ENCODE measurements at places on chromosomes 13 and 19.

DNA sequence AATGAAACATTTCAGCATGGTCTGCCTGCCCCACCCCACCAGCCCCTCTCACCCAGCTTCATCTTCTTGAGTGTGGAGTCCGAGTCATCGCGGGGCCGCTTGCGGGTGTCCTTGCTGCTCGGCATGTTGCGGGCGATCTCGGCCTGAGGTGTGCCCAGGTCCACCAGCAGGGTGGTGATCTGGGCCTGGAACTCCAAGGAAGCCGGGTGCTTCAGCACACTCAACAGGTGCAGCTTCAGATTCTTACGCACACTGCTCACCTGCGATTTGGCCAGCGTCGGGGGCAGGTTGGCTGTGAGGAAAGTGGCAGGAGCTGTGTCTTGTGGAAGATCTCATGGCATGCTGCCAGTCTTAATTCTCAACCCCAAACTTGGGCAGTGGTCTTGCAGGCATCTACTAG lies 20.7 kb downstream of the SYMPK start:
- DNase-seq: no peak

DNA sequence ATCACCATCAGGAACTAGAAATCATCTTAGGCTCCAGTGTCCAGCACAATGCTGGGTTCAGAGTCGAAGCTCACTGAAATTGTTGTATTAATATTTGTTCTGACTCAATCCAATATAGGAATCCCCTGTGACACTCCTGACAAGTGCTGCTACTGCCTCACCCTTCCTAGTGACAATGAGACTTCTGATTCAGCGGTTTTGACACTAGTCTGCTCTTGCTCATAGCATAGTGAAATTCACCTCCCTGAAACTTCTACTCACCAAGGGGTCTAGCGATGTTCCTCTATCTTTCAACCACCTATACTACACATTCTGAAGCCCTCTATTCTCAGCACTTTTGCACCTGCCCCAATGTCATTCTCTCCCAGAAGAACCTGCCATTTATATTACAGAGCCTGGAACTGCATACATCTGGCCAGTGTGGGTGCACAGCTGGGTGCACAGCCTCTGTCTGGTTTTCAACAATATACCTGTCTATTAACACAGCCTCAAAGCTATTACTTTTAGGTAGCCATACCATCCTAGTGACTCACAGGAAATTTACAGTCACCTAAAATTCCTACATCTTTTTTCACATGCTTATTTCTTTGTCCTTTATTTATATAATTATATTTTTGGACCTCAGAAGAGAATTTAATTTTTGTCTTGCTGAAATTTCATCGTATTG lies 88.3 kb downstream of the DOCK9 start:
- DNase-seq: no peak

- no peak for DNase-seq
Observed at GRCh38 chr13:73731564-73731963, 402.6 kb downstream of the KLF12 start.

DNA sequence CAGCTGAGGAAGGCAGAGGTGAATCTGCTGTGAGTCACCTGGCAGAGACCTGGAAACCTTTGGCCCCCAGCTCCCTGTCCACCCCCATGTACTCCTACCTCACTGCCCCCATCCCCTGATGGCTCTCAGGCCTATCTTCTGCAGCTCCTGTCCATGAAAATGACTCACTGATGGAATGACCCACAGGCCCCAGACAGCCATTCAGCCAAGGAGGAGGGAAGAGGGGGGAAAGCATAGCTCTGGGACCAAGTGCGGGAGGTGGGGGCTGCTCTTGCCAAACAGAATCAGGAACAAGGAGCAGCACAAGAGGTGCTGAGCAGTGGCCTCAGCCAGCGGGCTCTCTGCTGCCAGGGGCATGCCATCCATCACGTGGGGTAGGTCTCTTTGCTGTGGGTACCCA lies 111.4 kb upstream of the C1QTNF9B start:
- no peak for DNase-seq

DNA sequence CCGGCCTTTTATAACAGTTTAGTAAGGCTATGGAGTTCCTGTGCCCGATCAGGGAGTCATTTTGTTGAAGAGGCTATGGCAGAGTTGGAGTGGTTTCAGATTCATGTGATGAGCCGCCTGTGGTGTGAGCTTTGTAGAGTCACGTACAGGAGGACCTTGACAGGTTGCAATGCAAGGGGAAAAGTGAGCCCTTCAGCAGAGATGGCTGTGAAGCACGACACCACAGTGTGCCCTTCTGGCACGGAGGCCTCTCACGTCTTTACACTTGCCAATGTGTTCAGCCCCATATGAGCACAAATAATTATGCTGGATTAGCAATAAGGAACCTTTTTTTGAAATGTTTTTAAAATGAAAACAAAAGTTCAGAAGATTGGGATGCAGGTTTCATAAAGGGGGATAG lies 499.8 kb downstream of the LIG4 start:
- no peak for DNase-seq

- DNase-seq: no peak
Observed at GRCh38 chr19:39304185-39304513, 7.9 kb downstream of the IFNL1 start.

GRCh38 chr13:36612230-36612629 lies 61.6 kb upstream of the SERTM1 start:
- DNase-seq: no peak

DNA sequence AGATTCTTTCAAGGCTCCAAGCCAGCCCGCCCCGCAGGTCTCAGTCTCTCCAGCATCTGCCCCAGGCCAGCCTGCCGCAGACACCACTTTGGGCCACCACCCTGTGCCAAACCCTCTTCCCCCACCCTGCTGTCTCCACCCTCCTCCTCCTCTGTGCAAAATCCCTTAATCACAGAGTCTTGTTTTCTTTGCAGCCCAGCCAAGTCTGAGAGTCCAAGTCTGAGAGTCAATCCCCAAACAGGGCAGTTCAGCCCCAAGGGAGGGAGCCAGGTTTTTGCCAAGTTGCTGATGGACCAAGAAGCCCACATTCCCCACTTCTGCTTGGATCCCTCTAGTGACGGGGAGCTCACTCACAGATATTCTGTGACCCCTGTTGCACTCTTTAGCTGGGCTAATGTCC lies 3.1 kb downstream of the ADAMTS10 start:
- DNase-seq: no peak

- no peak for DNase-seq
Observed at GRCh38 chr13:36915106-36915505, 4.9 kb downstream of the SMAD9 start.

- DNase-seq: no peak
Observed at GRCh38 chr19:32691952-32692726, 518 bp downstream of the NUDT19 start.

GRCh38 chr19:282501-282900 lies 8.7 kb downstream of the PLPP2 start:
- DNase-seq: no peak

GRCh38 chr13:103044056-103044455 lies 22.2 kb downstream of the SLC10A2 start:
- no peak for DNase-seq

DNA sequence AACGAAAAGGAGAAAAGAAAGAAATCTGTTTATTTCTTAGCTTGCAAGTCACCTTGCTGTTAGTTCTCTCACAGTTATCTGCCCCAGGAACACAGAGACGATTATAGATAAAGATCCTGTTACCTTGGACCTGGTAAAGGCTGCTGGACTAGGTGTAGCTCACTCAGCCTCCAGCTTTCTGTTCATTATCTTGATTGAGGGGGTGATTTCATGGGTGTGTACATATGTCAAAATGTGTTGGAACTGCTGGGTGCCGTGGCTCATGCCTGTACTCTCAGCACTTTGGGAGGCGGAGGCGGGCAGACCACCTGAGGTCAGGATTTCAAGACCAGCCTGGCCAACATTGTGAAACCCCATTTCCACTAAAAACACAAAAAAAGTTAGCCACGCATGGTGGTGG lies 27.9 kb downstream of the CERS4 start:
- no peak for DNase-seq

DNA sequence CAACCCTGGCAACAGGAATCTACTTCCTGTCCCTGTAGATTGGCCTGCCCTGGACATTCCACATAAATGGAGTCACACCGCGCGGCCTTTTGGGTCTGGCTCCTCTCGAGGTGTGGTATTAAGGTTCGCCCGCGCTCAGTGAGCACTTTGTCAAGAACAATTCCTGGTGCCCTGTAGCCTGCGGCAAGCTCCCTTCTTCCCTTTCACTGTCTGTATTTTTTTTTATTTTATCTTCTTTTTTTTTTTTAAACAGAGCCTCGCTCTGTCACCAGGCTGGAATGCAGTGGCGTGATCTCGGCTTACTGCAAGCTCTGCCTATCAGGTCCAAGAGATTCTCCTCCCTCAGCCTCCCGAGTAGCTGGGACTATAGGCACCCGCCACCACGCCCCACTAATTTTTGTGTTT lies 28.3 kb downstream of the PEX11G start:
- no peak for DNase-seq

- DNase-seq: no peak
Observed at GRCh38 chr13:66675620-66676019, 554.5 kb downstream of the PCDH9 start.

DNA sequence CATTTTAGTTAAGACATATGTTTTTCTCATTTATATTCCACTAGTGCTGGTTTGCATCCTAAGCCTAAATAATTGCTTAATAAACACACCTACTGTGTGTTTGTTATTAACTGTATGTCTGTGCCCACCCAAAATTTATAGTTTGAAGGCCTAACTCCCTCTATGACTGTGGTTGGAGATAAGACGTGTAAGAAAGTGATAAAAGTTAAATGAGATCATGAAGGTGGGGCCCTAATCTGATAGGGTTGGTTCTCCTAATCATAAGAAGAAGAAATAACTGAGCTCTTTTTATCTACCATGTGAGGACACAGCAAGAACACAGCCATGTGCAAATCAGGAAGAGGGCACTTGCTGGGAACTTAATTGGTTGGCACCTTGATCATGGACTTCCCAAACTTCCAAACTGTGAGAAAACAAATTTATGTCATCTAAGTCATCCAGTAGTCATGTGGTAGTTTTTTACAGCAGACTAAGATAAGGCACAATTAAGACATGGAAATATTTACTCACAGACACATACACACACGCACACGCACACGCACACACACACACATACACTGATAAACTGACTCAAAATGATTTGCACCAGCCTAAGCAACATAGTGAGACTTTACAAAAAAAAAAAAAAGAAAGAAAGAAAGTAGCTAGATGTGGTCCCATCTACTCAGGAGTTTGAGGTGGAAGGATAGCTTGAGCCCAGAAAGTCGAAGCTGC lies 662.1 kb downstream of the PCDH9 start:
- DNase-seq: no peak

- DNase-seq: no peak
Observed at GRCh38 chr19:49807058-49807903, 5.8 kb downstream of the FUZ start.

GRCh38 chr19:30662211-30662861 lies 290.2 kb downstream of the ZNF536 start:
- DNase-seq: no peak

DNA sequence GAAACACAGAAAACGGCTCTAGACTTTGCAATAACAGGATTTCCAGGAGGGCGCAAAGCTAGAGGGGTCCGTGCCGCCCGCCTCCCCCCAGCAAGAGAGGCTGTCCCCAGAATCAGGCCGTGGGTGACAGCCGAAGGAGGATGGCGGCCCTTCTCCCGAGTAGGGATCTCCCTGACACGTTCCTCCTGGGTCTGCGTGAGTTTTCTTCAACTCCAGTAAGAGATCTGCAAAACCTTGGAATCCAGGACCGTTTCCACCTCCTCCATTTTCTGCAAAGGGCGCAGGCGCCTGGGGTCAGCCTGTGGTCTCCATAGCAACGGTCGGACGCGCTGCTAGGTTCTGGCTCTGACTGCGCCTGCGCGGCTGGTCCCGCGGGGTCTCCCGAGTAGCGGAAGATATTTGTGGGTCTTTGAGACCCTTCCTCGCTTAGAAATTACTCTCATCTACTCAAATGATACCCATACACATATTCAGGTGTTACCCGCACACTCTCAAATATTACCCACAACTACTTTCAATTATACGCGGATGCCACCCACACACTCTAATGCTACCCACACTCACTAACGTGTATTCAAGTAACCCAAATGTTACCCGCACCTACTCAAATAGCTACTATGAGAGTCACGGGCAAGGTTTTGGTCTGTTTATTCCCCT lies 2.1 kb downstream of the PNMA8C start:
- DNase-seq: peak; percentile 71

DNA sequence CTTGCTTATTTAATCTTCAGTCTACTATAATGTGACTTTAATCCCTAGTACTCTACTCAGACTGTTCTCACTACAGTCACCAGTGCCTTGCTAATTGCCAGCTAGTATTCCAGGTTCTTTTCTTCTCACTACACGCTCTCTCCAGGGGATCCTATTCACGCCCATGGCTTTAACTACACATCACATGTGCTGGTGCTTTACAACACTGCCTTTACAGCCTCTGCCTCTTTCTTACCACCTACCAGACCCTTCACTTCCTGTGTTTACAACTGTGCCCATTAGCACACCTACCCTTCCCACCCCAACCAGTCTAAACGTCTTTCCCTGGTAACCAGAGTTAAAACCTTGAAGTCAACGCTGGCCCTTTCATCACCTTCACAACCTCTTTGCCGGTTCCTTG lies 249.5 kb downstream of the DNAJC15 start:
- DNase-seq: no peak

DNA sequence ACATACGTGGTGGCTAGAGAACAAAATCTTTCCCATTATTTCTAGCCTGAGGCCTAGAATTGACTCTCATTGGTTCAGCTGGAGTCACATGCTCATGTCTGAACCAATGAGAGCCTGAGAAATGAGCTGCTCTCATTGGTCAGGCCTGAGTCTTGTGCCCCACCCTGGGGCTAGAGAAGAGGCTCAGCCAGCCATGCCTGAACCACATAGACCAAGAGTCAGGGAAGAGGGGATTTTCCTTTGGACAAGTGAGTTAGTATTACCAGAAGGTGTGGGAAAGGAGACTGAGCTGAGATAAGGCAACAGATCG lies 6.9 kb downstream of the FXYD5 start:
- DNase-seq: no peak

- no peak for DNase-seq
Observed at GRCh38 chr19:17402982-17403855, 2.2 kb downstream of the BST2 start.

- DNase-seq: peak; percentile 71
Observed at GRCh38 chr19:17346109-17346671, 8.8 kb downstream of the GTPBP3 start.

DNA sequence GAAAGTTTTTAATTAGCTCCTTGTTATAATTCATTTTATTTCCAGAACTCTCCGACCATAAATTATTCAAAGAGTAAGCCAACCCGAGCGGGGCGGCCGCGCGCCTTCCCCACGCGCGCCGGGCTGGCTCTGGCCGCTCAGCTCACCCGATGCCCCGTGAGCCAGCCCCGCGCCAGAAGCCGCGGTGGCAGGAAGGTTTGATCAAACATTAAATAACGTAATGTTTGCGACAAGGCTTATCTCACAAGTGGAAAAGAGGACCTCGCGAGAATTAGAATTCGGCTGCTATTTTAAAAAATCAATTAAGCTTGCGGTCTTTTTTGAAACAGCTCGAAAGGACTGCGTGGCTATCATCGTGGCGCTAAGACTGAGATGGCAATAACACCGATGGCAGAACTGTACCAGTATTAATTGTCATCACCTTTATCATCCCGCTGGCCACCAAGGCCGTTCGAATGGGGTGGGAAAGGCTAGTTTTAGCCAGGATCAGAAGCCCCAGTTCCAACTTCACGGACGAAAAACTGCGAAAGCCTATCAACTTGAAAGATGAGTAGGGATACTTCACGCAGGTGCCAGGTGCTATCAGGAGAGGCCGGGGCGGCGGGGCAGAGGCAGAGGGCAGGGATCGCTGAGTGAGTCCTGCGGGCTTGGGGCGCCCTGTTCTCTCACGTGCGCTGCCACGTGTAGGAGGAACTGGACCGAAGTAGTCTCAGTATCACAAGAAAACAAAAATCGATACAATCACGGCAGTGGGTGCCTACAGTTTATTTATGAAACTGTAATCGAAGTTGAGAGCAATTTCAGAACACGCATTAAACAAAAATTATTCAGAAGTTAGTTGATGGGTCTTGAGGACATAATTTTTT lies 6.4 kb downstream of the POU4F1 start:
- no peak for DNase-seq

Measured in progenitor cell of endocrine pancreas (in vitro differentiated cells).